ENCODE measurements at places on chromosomes 2 and 18.

DNA sequence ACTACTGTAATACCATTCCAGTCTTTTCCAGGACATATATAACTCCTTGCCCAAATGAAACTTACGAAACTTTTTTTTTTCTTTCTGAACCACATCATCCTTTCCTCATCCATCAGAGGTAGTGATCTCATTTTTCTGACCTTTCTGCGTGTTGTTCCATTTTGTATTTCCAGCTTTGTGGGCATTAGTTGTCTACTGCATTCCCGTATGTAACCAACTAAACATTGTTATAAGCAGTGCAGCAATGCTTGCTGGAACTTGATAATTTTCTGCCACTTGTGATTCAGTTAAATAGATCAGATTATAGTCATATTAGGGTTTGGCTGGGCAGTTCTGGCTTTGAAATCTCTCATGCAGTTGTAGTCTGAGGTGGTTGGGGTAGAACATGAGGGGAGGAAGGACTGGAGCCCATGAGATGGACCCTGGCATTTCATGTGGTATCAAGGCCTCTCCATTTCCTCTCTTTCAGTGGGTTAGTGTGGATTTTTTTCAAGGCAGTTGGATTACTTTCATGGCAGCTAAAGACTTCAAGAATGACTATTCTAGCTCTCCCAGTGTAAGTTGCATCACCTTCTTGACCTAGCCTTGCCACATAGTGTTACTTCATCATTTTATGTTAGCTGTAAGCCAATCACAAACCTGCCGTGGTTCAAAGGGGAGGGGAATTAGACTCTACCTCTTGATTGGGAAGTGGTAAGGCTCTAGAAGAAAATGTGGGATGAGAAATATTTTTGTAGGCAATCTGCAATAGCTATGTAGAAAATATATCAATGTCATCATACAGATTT lies 80.5 kb downstream of the EHBP1 start:
- DNase-seq = no peak

- DNase-seq = peak; percentile 36
Measured at GRCh38 chr2:62099523-62100175, 96.3 kb upstream of the B3GNT2 start.

- peak; percentile 48 for DNase-seq
Measured at GRCh38 chr2:42171396-42171980, 2.3 kb downstream of the EML4 start.

DNA sequence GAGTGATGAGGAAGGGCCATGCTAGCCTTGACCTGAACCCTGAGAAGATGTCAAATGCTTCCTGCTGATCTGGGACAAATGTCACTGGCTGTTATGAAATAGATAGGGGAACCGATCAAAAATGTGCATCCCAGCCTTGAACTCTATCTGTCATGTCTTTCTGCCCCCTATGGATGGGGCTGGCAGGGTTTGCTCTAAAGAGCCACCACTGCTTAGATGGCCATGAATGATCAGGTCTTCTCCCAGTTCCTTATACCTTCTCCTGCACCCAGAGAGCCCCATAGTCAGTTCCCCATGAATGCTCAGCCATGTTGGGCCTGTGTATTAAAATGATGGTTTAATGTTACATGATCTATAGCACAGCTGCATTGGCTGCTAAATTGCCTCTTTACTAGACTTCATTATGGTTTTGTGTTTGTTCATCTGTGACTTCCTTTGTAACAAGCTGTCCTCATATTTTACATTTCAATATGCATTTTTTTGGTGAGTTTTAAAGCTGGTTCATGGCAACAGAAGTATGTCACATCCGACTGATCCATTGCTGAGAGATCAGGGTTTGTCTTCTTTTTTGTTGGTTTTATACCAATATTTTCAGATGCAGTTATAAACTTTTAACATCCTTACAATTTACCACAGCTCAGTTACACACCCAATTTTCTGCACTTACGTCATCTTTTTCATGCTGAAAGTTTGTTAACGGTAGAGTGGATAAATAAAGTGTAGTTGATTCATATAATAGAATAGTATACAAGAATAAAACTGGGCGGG lies 56.3 kb upstream of the SMAD2 start:
- peak; percentile 65 for DNase-seq

- no peak for DNase-seq
Measured at GRCh38 chr18:73283032-73283431, 415.2 kb upstream of the NETO1 start.

DNA sequence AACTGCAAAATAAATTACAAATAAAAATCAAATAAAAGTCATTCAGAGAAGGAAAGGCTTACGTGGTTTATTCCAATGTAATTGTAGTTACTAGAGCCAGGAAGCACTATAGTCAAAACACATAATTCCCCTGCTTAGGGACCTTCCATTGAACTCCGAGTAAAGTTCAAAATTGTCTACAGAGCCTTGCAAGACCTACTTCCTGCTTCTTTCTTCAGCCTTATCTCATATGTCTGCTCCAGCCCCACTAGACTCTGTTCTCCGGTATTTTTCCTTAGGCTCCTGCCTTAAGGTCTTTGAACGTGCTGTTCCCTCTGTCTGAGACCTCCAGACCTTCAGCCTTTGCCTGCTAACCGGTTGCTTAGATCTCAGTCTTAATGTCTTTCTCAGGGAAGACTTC lies 104.3 kb downstream of the ARL6IP6 start:
- DNase-seq = no peak

DNA sequence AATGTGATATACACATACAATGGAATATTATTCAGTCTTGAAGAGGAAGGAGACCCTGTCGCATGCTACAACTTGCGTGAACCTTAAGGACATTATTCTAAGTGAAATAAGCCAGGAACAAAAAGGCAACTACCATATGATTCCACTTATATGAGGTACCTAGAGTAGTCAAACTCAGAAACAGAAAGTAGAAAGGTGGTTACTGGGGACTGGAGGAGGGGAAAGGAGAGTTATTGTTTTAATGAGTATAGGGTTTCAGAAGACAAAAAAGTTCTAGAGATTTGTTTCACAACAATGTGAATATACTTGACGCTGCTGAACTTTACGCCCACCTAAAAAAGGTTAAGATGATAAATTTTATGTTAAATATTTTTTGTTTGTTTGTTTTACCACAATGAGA lies 47.0 kb downstream of the CXCR4 start:
- DNase-seq = no peak

DNA sequence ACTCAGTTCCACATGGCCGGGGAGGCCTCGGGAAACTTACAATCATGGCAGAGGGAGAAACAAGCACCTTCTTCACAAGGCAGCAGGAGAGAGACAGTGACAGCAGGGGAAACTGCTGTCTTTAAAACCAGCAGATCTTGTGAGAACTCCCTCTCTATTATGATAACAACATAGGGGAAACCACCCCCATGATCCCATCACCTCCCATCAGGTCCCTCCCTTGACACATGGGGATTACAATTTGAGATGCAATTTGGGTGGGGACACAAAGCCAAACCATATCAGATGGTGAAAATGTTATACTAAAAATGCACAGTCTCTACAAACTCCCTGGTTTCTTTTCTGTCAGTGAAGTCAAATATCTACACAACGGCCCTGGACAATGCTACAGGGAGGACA lies 9.2 kb downstream of the TMEM18 start:
- no peak for DNase-seq

DNA sequence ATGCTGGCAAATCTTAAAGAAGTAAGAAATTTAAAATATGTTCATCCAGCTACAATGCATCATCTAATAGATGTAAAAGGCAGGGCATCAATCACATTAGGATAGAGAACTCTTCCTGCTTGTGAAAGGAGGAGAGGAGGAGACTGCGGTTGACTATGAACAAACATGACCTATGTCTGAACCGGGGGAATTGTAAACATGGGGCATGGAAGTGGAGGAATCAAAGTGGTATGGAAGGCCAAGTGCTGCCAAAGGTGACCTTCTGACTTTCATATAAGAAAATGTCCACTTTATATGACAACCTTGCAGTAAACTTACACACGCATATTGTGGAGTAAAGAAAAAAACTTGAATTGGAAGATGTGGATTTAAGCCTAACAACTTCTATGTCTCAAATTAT lies 20.0 kb upstream of the SLC8A1 start:
- no peak for DNase-seq

DNA sequence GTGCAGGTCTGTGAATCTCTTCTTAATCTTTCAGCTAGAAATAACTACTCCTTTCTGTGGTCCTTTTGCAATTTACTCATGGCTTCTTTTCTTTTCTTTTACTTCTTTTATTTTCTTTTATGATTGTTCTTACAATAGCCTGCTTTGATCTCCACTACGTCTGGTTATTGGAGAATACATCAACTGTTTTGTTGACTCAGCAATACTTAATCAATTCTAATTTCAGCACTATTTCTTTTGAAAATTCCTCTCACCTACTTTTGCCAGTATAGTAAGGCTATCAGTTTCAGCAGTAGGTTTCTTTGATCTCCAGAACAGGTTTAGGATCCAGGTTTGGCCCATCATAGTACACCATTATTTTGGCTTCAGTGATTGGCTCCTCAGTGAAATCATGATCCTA lies 111.8 kb upstream of the DPP10 start:
- no peak for DNase-seq

DNA sequence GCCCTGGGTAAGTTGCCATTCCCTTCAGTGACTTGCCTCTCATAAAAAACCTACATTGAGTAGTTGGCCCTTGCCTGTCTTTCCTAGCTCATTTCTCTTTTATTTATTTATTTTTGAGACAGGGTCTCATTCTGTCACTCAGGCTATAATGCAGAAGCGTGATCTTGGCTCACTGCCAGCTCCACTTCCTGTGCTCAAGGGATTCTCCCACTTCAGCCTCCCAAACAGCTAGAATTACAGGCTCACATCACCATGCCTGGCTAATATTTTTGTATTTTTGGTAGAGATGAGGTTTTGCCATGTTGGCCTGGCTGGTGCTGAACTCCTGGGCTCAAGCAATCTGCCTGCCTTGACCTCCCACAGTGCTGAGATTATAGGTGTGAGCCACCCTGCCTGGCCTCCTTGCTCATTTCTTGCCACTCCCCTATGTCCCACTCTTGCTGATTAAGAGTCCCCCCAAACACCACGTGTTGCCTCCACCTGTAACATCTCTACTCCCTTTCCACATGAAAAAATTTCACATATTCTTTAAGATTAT lies 12.6 kb downstream of the EVA1A start:
- peak; percentile 23 for DNase-seq

- DNase-seq = no peak
Measured at GRCh38 chr2:183390109-183390508, 265.9 kb downstream of the NUP35 start.

DNA sequence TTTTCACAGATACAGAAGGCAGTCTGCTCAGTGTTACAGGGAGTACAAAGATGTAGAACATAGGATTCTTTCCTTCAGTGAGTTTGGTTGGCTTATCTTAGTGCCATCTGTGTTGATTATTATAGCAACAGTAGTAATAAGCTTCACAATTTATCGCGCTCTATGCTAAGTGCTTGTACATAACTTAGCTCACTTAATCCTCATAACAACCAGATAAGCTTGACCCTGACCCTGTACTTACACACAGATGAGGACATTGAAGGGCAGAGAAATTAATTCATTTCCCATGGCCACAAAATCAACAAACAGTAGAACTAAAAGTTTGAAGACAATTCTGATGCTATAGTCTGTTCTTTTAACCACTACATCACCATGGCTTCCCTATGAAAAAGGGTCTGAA lies 121.8 kb downstream of the SPHKAP start:
- DNase-seq = no peak

GRCh38 chr2:71898851-71899681 lies 248.6 kb downstream of the CYP26B1 start:
- DNase-seq = no peak

DNA sequence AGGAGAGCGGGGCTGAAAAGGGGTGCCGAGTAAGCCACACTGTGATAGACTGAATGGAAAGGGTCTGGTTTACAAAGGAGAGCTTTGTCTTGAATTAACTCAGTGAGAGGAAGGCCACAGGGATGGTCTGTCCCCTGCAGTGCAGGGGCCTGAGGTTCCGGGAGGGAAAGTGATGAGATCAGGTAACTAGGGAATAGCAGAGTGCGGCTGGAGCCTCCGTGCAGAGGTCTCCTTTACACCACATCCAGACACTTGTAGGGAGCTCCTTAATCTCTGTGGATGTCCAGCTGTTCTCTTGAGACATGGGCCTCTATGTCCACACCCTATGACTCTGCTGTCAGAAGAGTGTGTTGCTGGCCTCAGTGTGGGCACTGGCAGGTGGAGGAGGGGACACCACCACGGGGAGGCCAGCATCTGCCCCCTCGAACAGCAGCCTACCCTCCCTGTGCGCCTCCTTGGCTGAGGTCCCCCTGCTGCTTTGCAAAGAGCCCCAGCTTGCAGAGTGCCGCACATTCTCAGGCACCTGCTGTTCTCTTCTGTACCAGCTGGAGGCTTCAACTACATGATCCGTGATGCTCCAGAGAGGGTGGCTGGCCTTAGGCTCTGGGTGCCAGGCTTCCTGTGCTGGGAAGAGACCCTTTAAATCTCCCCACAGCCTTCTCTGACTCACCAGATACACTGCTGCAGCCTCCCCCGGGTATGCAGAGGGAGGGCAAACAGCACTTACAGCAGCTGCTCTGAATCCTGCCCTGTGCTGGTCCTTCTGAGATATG lies 25.9 kb downstream of the ENOSF1 start:
- no peak for DNase-seq

GRCh38 chr2:38835015-38835601 lies 40.6 kb downstream of the DHX57 start:
- DNase-seq = peak; percentile 47

DNA sequence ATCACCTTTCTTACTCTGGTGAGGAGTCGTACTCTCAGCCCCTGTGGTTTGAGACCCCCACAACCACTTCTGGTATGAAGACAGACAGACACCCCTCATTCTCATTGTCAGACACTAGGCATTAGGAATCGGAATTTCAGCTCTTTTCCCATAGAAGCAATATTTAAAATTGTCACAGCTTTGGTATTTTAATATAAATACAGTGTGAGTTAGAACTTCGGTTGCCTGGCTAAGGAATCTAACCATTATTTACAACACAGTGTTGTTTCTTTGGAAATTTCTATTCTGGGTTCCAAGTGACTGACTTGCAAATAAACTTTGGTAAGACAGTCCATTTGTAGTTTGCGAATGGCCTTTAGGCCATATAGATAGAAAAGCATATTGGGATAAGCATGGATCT lies 318.1 kb downstream of the PARD3B start:
- DNase-seq = no peak

All from NAMALWA (cell line).